ENCODE measurements at places on chromosomes 5 and 9.

GRCh38 chr9:16145196-16145950 is 592.5 kb downstream of the CCDC171 start:
- DNase-seq: no peak

GRCh38 chr9:120925535-120926396 is 830 bp downstream of the TRAF1 start:
- DNase-seq: no peak

- no peak for DNase-seq
Measured at GRCh38 chr5:73827106-73827450, 201.1 kb downstream of the ARHGEF28 start.

DNA sequence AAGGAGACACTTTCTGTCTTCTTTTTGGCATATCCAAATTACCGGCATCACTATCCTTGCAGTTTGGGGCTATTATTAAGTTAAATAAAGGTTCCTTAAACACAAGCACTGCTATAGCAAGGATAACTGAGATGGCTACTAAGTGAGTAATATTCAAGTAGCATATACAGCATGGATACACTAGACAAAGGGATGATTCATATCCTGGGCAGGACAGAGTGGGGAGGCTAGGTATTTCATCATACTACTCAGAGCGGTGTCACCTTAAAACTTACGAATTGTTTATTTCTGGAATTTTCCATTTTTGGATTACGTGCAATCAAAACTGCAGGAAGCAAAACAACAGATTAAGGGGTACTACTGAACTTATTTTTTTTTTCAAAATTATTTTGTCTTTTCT is 54.1 kb downstream of the FER start:
- no peak for DNase-seq

GRCh38 chr9:93648836-93649235 is 72.5 kb downstream of the PHF2 start:
- no peak for DNase-seq

DNA sequence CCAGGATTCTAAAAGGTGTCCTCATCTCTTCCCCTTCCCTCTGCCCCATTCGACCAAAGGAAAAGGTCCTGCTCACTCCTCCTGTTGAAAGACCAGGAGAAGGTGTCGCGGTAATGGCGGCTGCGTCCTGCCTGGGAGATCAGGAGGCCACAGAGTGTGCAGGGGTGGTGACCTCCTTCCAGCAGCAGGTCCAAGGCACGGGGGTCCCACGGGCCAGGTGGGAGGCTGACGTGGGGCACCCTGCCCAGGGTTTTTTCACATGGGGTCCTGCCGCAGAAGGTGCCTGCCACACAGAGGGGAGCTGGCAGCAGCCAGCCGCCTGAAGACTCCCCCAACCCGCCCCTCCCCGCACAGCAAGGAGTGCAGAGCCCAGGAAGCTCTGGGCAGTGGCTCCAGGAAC is 22.2 kb upstream of the ADAMTS2 start:
- DNase-seq: no peak

DNA sequence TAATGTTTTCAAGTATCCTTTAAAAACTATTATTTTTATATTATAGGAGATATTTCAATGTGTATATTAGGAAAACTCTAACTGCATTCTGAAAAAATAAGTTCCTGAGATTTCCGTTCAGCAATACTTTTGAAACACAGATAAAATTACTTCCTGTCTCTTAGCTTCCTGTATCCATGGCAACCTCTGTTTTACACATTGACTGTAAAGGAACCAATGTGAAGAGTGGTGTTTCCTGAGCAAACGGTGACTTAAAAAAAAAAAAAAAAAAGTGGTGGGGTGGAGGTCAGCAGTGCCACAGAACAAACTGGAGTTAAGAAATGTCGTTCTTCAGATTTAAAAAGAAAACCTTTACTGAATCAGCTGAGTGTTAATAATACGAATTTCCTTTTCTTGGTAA is at the start of gene LRRC70:
TSS of gene LRRC70 (plus strand) at position 280 of the 400 bp plus-strand sequence. CDS start 620 bp downstream, outside the sequence.
- DNase-seq: no peak

- DNase-seq: no peak
Measured at GRCh38 chr9:2173170-2173569, 158.0 kb downstream of the SMARCA2 start.

GRCh38 chr5:125325488-125326149 is 579.2 kb upstream of the ZNF608 start:
- no peak for DNase-seq

- DNase-seq: no peak
Measured at GRCh38 chr5:151182524-151182900, 24.9 kb upstream of the ANXA6 start.

GRCh38 chr9:18438300-18438925 is 35.5 kb upstream of the ADAMTSL1 start:
- DNase-seq: peak; percentile 65

- DNase-seq: no peak
Measured at GRCh38 chr9:124285903-124286291, 28.1 kb downstream of the NEK6 start.

DNA sequence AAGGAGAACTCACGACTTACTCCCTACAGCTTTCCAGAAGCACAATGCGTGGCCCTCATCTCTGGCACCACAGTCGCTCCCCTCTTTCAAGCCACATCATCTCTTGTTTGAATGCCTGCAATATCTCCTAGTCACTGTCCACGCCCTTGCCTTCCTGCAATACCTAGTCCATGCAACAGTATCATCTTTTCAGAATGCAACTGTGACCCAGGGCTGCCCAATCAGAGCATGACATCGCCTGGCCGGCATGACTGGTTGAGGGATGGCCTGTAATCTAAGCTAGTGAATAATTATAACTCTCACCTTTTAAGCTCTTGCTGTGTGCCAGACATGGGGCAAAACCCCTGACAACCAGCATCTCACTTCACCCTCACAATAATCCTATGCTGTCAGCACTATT is 52.5 kb upstream of the CPEB4 start:
- DNase-seq: no peak

DNA sequence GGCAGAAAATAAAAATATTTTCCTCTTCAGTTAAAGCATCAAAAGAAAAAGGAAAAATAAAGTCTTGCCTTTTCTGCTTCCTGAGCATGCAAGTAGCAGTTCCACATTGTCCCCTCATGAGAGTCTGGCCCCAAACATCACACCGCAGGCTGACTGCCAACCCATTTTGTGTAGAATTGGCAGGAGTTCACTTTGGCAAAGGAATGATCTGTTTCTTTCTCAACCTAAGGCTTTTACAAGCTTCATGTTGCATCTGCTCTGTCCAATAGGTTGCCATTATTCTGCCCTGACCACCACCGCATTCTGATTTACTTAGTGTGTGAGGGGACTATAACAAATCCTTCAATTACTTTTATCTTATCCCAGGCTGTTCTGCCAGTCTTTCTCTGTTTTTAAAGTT is 249.5 kb downstream of the ISL1 start:
- DNase-seq: no peak

GRCh38 chr5:178553517-178553916 is 36.7 kb downstream of the COL23A1 start:
- no peak for DNase-seq

GRCh38 chr9:70816316-70816715 is 305.1 kb downstream of the TRPM3 start:
- DNase-seq: no peak

GRCh38 chr5:76014005-76014404 is 69.2 kb upstream of the SV2C start:
- no peak for DNase-seq

DNA sequence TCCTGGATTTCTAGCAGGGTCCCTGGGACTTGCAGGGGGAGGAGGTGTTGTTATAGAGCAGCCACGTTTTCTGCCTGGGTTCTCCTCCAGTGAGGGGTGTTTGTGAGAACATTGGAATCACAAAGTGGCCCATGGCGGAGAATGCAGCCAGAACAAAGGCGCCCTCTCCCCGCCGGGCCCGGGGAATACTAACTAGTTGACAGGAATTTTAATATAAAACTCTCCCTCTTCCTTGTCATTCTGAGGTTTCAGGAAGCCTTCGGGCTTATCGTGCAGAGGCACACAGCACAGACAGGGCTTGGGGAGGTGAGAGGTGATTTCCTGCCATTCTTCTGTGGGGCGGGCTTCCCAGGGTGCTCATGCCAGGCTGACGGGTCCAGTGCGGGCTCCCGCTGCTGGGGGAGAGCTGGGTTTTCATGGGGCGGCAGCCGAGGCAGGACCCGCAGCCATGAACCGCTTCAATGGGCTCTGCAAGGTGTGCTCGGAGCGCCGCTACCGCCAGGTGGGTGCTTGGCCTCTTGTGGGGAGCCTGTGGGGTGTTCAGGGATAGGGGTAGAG is 37.7 kb downstream of the RGS3 start:
- DNase-seq: no peak

GRCh38 chr5:113336975-113337374 is 97.8 kb downstream of the TSSK1B start:
- DNase-seq: peak; percentile 22

DNA sequence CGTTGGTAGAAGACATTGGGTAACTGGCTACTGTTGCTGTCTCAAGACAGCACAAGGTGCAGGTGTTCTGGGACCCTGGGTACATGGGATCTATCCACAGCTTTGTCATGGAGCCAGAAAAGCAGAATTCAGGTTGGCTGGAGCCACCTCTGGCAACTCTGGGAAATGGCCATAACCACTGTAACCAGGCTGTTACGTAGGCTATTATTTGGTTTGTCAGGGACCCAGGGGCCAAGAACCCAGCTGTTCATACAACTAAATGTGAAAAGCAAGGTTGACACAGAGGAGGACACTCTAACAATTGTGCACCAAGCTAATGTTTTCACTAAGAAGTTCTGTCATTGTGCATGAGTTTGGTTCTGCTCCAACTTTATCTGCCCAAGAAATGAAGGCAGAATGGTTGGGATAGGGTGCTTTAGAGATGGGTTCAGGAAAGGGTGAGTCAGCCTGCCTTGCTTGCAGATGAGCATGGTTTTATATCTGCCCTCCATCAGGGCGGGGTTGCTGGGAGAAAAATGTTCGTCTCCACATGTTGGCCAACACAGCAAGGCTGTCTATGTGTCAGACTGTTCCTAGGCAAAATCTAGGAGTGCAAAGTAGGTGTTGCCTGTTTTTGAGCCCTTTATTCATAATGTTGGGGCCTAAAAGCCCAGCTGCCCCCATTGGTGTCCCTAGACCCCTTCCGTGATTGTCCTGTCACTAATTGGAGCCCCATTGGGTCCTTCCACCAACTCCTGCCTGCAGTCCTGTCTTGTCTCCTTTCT is 131.3 kb upstream of the DAP start:
- no peak for DNase-seq

DNA sequence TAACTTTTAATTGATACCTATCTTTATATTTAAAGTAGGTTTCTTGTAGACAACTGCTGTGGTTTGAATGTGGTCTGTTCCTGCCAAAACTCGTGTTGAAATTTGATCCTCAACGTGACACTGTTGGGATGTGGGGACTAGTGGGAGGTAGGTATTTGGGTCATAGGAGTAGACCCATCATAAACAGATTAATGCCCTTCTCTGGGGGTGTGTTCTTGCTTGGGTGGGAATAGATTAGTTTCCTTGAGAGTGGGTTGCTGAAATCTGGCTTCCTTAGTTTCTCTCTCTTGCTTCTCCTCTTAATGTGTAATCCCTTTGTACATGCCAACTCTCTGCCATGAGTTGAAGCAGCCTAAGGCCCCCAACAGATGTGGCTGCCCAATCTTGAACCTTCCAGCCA is 34.6 kb upstream of the IPPK start:
- no peak for DNase-seq

GRCh38 chr5:33261305-33261704 is 179.5 kb upstream of the TARS1 start:
- no peak for DNase-seq

- no peak for DNase-seq
Measured at GRCh38 chr5:137656558-137656957, 79.3 kb downstream of the KLHL3 start.

DNA sequence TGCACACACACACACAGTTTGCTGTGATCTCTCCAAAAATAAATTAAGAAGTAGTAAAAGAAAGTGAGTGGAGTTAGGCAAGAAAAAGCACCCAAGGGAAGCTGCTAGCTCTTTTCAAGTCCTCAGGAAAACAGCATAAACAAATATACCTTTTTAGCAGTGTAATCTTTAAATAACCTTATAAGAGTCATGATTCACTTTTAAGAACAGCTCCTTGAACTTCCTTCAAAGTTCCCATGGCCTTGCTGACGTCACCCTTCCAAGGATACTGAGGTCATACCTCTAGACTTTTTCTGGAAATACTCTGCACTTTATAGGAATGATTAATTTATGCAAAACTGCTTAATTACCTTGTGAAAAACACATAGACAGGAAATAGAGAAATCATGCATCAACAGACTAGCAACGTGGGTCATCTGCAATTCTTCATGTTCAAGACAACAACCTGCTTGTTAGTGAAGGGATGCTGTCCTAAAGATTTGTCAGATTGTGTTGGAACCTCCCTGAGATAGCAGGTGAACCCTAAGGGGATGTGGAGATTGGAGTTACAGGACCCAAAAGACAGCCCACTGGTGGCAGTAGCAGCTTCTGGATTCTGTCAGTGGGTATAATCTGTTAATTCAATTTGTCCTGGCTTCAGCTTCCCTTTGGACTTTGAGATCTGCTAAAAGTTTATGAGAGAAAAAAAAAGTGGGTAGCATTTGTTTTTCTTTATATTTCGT is 229.0 kb downstream of the ELAVL2 start:
- peak; percentile 39 for DNase-seq

- no peak for DNase-seq
Measured at GRCh38 chr5:71771191-71771590, 52.1 kb downstream of the CARTPT start.

DNA sequence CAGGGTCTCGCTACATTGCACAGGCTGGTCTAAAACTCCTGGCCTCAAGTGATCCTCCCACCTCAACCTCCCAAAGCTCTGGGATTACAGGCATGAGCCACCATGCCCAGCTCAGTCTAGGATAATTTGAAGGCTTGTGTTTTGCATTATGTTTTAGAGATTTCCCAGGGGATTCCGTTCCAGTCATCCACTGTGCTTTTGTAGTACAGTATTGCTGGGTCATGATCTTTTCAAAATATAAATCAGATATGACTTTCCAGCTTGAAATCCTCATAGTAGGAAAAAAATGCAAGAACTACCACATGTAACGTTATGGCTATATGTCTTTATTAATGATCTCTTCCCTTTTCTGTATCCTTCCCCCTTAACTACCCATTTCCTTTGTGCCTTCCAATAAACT is 338.1 kb downstream of the PRELID2 start:
- DNase-seq: no peak

GRCh38 chr5:173752653-173753052 is 135.5 kb upstream of the CPEB4 start:
- DNase-seq: no peak

DNA sequence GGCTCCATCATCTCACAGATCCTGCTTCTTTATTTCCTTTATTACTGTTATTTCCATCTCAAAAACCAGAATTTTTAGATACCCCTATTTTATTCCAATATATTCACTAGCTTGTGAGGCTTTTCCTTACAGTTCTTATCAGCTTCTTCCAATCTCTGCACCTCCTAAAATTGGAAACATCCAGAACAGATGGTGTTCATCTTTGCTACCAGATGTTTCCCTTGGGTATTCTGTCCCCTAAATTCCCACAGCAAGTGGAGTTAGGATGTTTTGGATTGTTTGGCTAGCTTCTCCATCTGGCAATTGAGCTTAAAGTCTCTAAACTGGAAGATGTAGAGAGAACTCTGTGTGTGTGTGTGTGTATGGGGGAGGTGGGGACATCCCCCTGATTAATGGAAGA is 580.4 kb downstream of the DTWD2 start:
- DNase-seq: no peak

All from SK-N-SH (cell line).